ENCODE measurements at places on chromosomes 3 and 15.

GRCh38 chr3:126542340-126543241 is 16.1 kb downstream of the C3orf22 start:
- no peak for DNase-seq

GRCh38 chr15:46317029-46317428 is 682.2 kb downstream of the SQOR start:
- DNase-seq = no peak

GRCh38 chr3:58008141-58009025 is at the start of gene FLNB:
TSS of gene FLNB (plus strand) at chr3:58008422. CDS start at chr3:58008565, 143 bp downstream.
- DNase-seq = no peak

- no peak for DNase-seq
Observed at GRCh38 chr15:64017082-64017588, 29.1 kb downstream of the DAPK2 start.

DNA sequence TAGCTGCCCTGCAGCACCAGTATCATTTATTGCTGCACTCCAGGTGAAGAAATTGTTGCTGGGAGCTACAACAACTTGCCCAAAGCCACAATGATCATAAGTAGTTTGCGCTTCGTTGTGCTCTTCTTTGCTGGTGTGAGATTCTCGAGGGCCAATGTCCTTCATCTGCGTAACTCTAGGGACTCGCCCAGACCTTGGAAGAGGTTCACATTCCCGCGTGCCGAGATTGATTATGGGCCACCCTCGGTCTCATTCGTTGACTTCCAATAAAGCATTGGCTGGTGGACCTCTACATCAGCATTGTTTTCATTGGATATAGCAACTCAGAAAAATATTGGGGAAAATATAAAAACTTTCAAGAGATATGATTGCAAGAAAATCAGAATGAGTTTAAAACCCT is 423 bp upstream of the PHLDB2 start:
- DNase-seq = no peak

DNA sequence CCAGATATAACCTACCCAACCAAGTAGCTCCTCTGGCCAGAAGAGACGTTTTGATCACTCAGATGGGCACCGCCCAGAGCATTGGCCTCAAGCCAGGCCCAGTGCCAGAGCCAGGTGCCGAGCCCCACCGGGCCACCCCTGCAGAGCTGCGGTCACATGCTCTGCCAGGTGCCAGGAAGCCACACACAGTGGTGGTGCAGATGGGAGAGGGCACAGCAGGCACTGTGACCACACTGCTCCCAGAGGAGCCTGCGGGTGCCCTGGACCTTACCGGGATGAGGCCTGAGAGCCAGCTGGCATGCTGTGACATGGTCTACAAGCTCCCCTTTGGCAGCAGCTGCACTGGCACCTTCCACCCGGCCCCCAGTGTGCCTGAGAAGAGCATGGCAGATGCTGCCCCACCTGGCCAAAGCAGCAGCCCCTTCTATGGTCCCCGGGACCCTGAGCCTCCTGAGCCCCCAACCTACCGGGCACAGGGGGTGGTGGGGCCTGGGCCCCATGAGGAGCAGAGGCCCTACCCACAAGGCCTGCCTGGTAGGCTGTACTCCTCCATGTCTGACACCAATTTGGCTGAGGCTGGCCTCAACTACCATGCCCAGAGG is 19.1 kb upstream of the APEH start:
- no peak for DNase-seq

Data from iPS DF 6.9 (cell line).